ENCODE measurements at places on chromosomes 6 and 20.

DNA sequence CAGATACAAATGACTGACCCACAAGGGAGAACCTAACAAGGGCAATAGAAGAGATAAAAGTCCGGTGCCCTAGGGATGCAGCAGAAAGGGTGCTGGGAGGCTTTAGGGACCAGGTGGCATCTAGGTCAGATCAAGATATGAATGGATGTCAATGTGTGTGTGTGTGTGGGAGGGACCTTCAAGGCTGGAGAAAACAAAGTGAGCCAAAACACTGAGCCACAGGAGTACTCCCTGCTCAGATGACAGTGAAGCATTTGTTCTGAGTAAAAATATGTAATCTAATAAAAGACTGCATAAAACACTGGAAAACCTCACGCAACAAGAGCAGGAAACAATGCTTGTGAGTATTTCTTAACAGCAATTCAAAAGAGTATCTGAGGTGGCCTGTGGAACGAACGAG lies 28.2 kb downstream of the ZNF337 start:
- no peak for DNase-seq

GRCh38 chr6:22248513-22249308 lies 48.1 kb downstream of the PRL start:
- no peak for DNase-seq

- no peak for DNase-seq
Observed at GRCh38 chr6:40359808-40360207, 227.4 kb downstream of the LRFN2 start.

- DNase-seq: no peak
Observed at GRCh38 chr6:1613688-1614447, 4.2 kb downstream of the FOXC1 start.

- no peak for DNase-seq
Observed at GRCh38 chr6:4582506-4583417, 193.4 kb upstream of the CDYL start.
